Pancreas (tissue), 10 donors: ENCODE measurements at places on chromosomes 1 and 21. TPM values are rescaled to one million over a fixed set of nuclear protein-coding genes. Genes with fewer than 3 reads are reported as not detected.

The SPATA6 gene
- 10.2 TPM for total RNA-seq

The PRELP gene
- 1.4 TPM for total RNA-seq

The SPRR3 gene
- total RNA-seq = not detected

The PTAFR gene
- 0.39 TPM for total RNA-seq

The OR10Z1 gene
- not detected for total RNA-seq

The RNU1-4 gene
- 4,050 TPM for total RNA-seq

The PTPN14 gene
- total RNA-seq = 17.5 TPM

The KIF21B gene
- 0.51 TPM for total RNA-seq

The ZSWIM5 gene
- 2.6 TPM for total RNA-seq

The ECM1 gene
- 0.63 TPM for total RNA-seq

The RAB25 gene
- 35.8 TPM for total RNA-seq

The C1orf141 gene
- total RNA-seq = not detected

The ZNF684 gene
- 3.1 TPM for total RNA-seq

The KANK4 gene
- total RNA-seq = 12.5 TPM

The AGMAT gene
- total RNA-seq = 0.47 TPM

The PLA2G5 gene
- total RNA-seq = not detected
